Mesenchymal stem cell (in vitro differentiated cells and primary cell): ENCODE measurements at places on chromosomes 1 and 21.

DNA sequence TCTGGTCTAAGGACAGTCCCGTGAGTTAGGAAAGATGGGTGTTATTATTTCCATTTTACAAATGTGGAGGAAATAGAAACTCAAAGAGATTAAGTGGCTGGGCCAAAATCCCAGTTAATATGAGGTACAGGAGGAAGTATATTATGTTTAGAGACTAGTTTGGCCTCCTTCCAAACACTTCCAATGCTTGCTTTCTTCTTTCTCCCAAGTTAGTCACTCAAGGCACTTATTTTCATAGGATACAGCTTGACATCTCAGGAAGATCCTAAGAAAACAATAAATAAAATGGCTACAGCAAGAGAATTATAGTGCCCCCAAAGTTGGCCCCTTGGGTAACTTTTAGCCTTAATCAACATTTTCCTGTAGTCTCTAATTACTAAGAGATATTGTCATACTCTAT lies 47.5 kb upstream of the IPO9 start:
- peak; percentile 46 for DNase-seq

DNA sequence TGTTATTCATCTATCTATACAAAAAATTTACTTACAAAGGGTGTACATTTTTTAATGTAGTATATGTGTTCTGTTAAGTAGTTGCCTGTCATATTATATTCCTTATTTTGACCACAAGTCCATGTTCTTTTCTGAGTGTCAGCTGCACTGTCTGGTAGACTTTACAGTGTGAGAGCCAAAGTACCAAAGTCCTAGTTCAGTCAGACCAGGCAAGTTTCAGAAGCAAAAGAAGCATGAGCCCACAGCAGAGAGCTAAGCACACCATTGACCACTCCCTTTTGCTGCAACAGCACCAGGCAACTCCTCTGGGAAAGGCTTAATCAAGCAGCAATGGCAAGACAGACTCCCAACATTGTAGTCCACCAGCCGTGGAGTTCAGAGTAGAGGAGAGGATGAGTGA lies 631.9 kb upstream of the PKN2 start:
- no peak for DNase-seq

GRCh38 chr21:44377201-44377921 lies 23.9 kb downstream of the TRPM2 start:
- no peak for DNase-seq

DNA sequence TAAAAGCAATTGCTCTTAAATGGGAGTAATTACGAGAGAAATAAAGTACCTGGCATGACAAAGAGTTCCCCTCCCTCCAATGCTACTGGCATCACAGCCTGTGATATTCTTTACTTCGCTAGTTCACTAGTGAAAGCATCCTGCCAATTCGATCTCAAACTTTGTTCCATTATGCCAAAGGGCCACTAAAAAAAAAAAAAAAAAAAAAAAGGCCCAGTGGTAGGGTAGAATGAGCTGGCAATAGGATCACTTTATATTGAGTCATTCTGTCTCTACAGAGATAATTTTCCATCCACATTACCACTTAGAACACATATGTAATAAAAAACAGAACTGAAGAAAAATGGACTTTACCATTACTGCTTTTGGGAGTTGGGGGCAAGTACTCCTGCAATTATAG lies 11.2 kb downstream of the PUM1 start:
- DNase-seq, result peak; percentile 37

DNA sequence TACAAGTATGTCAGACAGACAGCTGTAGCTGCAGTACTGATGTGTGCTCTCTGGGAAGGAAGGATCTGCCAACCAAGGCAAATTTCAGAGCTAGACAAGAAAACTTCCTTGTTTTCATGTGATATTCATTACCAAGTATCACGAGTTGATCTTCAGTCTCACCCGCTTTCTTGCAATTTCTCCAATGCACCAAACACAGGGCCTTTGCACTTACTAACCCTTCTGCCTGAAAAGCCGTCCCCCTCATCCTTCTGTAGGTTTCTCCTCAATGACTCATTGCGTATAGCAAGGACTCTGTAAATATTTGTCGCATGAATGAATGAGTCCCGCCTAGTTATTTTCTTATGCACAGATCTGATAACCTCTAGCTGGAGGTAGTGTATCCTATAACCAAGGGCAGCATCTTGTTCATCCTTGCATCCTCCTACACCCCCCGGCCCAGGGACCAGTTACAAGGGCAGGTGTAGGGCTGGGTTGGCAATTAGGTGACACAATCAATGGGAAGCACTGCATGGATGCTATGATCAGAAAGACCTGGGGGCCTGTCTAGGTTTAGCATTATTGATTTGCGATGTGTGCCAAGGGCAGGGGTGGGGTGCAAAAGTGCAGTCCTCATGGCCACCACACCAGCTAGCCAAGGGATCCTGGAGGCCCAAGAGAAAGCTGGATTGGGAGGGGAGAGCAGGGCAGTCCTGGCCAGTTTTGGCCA lies 51.4 kb upstream of the GPR157 start:
- DNase-seq, result peak; percentile 75

DNA sequence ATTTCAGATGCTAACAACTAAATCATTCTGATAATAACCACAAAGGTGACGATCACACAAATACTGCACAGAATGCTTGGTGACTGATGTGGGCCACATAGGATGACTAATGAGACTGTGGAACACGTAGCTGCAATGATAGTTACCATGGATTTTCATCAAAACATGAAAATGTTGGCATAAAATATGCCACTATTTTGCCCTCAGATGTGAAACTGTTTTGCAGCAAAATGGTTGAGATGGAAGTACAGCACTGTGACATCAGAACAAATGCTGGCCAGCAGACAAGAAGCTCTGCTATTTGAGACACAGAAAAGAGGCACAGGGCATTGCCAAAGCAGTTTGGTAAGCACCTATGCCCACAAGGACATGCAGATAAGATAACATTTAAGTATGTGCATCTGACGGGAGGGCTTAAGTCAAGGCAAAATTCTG lies 83.8 kb downstream of the NIBAN1 start:
- DNase-seq, result peak; percentile 24

GRCh38 chr1:6246497-6247467 lies 2.8 kb downstream of the HES3 start:
- DNase-seq, result peak; percentile 71

DNA sequence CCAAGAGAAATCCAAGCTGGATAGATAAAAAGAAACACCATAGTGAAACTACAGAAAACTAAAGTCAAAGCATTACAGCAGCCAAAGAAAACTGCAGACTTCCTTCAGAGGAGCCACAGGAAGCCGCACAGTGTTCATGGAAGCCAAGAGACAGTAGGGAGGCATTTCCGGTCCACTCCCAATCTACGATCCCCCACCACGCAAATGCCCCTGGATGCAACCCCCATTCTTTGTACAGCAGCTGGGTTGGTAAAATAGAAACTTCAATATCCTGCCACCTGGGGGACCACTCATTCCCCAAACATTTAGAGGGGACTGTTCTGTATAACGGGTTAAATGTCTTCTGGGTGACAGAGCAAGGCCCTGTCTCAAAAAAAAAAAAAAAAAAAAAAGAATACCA lies 43.9 kb upstream of the TSPEAR start:
- DNase-seq, result no peak

- no peak for DNase-seq
Observed at GRCh38 chr21:31052489-31053142, 14.3 kb upstream of the KRTAP19-8 start.

DNA sequence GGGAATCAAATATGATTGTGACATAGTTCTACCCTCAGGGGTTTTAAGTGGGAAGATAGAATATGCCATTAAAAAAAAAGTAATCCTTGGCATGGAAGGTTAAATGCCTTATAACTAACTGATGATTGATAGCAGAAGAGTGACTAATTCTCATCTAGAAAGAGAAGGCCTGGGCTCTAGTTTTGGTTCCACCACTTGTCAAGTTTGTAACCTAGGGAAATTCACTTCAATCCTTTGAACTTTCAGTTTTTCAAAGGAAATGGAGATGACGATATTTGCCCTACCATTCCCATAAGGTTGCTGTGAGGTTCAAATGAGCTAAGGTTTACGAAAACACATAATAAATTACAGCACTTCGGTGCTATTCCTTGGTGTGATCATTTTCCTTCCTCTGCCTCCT lies 88.5 kb downstream of the GPR88 start:
- DNase-seq, result no peak

DNA sequence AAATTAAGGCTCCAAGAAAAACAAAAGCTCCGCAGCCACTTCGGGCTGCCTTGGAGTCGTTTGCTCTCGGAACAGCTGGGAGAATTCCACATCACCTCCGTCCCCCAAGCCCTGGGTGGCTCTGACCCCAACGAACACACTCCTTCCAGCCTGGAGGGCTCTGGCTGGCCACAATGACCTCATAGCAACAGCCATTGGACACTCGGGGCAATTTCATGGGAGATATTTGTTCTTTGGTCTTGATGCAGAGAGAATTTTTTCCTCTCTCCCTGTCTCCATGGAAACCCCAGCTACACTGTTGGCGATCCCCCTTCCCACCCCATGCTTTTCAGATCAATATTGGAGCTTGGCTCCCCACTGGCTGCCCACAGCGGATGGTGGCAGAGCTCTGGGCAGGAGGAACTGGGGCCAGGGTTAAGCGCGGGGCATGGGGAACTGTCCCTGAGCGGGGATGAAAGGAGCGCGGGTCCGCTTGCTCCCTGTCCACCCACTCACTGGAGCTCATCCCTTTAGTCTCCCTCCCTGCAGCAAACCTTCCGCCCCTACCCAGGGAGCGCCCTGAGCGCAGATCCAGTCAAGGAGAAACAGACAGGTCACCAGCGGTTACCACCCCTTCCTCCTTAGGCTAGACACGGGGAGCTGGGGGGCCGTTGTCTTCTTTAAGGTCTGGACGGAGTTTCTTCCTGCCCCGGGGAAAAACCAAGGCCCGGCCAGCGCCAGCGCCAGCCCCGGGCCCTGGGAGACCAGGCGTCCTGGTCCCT lies 1.2 kb downstream of the WNT4 start:
- peak; percentile 30 for DNase-seq

GRCh38 chr1:84598846-84599741 lies 24.9 kb upstream of the CTBS start:
- peak; percentile 83 for DNase-seq

- no peak for DNase-seq
Observed at GRCh38 chr1:6345009-6345408, 48.6 kb downstream of the ACOT7 start.

DNA sequence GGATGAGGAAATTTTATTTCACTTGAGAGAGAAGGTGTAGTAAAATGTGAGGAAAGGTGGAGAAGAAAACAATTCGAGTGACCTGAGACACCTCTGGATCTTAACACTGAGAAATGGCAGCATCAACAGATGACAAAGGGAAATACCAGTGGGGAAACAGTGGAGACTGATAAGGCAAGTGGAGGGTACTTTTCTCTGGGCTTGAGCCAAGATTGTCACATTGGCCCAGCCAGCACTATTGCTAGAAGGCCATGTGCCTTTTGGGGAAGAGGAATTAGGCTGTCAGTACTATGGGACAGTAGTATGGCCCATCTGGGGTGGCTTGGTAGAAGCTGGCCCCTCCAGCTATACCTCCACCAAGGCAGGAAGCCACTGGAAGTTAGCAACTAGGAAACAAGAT lies 8.4 kb downstream of the SYPL2 start:
- no peak for DNase-seq

DNA sequence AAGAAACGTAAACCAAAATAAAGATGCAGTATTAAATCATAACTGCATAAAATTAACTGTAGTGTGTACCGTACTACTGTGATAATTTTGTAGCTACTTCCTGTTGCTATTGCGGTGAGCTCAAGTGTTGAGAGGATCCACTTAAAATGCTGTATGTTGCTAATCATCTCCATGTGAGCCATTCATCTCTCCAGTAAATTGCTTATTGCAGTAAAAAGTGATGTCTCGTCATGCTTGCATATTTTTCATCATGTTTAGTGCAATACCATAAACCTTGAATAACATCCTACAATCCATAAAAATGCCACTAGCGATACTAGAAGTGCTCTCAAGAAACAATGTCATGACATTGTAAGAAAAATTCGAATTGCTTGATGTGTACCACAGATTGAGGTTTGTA lies 66.3 kb downstream of the RAVER2 start:
- DNase-seq, result peak; percentile 18

GRCh38 chr1:98896711-98897445 lies 107.8 kb downstream of the PLPPR5 start:
- no peak for DNase-seq

- DNase-seq, result no peak
Observed at GRCh38 chr1:192809307-192810252, 741 bp downstream of the RGS2 start.

DNA sequence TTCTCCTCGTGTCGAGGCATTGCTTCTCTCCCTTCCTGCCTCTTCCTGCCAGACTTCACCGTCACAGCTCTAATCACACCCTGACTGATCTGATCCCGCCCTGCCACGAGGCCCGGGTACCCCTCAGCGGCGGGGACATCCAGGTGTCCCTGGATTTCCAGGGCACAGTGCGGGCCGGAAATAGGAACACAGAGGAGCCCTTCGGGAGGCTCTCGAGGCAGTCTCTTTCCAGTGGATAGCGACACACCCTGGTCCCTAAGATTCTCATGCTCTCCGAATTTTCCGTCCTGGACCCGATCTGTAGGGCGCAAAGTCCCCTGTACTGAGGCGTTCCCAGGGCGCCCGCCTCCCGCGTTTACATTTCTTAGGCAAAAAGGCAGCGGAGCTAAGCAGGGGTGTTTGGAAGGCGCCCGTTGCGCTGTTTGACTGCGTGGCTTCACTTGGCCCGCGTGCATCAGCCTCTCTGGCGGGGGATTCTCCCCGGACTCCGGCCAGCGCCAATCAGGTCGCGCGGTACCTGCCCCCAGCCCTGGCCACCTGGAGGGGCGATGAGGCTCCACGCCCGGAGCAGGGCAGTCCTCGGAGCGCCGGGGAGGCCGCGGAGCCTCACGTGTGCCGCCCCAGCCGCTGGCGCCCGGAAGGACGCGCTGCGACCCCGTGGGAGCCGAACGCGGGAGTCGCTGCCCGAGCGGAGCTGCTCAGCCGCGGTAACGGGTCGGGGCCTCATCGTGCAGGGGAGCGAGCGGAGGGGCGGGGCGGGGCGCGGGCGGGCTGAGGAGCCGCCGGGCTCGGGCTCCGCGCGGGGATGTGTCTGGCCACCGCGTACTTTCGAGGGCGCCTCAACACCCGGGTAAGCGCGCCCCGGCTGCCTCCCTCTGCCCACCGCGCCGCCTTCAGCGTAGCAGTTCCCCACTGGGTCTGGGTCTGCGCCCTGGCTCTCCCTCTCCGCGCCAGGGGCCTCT lies at the start of gene FAM163A:
FAM163A (plus strand) TSS at position 575 of the 962 bp plus-strand sequence. CDS start 69,807 bp downstream, outside the sequence.
- no peak for DNase-seq

DNA sequence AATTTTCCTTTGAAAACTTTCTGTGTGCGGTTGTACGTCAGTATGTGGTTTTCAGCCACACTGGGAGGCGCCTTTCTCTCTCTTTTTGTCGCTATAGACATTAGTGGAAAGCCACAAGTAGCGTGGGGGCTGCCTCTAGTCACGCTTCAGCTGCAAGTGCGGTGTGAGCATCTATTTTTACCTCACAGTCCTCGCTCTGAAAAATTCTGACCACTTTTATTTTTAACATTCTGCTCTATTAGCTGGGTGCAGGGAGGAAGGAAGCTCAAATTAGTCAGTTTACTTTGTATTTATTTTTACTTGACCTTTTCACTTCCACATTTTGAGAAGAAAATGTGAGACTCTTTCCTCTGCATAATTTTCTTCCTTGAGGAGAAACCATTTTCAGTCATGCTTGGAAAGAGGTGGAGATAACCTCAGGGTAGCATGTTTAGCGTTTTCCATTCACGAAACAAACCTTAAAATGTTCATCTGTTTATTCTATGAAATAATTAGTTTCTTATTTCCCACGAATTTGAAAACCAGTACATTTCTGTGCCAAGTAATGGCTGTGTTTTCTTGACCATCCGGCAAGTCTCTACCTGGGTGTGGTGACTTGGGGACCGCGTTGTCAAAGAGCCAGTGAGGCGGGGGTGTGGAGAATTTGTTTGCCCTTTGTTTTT lies 35.6 kb downstream of the ADARB1 start:
- peak; percentile 56 for DNase-seq
